T-helper 9 cell (primary cell): ENCODE measurements at places on chromosomes 4 and X.

- no peak for DNase-seq
Observed at GRCh38 chrX:49987651-49988050, 65.3 kb downstream of the CLCN5 start.

DNA sequence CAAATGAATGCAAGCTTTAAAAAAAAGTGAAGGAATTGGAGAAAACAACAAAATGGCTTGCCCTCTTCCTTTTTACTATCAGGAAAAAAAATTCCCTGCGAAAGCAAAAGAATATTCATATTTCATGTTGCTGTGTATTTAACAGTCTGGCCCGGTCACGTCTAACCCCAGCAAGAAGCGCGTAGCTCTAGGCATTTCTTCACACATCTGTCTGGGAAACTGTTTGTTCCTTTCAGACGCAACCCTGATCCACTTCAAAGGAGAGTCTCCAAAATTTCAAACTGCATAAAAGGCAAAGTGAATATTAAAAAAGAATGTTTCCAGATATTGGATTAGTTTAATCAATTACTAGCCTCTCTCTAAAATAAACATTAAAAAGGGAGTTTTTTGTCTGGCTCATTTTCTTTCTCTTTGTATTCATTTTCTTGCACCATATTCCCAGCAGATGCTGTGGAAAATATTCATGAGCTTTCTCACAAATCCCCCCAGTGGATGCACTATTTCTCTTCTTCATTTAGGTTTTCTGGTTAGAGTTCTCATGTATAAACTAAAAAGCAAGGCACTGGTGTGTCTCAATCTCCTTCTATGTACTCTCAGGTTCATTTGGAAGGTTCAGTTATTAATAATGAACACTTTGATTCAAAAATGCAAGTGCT lies 145.3 kb downstream of the MID1 start:
- DNase-seq = no peak

GRCh38 chr4:71524756-71525155 lies 185.9 kb downstream of the SLC4A4 start:
- DNase-seq = no peak

DNA sequence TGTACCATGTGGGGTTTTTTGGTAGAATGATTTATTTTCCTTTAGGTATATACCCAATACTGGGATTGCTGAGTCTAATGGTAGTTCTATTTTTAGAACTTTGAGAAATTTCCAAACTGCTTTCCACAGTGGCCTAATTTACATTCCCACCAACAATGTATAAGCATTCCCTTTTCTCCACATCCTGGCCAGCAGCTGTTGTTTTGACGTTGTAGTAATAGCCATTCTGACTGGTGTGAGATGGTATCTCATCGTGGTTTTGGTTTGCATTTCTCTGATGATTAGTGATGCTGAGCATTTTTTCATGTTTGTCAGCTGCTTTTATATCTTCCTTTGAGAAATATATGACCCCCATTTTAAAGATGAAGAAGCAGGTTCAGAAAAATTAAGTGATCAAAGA lies 153.7 kb downstream of the CBR4 start:
- no peak for DNase-seq

GRCh38 chrX:101658661-101659491 lies 774 bp downstream of the ARMCX2 start:
- DNase-seq = peak; percentile 40

DNA sequence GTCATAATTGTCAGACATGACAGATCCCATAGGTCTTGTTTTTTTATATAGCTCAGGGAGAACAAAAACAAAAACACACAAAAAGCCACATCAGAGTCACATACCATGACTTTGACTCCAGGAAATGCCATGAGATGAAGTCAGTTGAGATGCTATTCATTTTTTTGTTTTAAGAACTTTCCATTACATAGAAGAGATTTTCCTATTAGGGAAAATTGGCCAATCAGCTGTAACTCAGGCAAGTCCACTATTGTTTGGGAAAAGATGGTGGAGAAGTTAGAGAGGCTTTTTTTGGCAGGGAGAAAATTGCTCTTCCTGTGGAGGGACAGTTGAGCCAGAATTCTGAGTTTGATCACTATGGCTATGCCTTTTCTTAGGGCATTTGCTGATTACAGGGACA lies 72.6 kb downstream of the SMARCA5 start:
- DNase-seq = no peak

DNA sequence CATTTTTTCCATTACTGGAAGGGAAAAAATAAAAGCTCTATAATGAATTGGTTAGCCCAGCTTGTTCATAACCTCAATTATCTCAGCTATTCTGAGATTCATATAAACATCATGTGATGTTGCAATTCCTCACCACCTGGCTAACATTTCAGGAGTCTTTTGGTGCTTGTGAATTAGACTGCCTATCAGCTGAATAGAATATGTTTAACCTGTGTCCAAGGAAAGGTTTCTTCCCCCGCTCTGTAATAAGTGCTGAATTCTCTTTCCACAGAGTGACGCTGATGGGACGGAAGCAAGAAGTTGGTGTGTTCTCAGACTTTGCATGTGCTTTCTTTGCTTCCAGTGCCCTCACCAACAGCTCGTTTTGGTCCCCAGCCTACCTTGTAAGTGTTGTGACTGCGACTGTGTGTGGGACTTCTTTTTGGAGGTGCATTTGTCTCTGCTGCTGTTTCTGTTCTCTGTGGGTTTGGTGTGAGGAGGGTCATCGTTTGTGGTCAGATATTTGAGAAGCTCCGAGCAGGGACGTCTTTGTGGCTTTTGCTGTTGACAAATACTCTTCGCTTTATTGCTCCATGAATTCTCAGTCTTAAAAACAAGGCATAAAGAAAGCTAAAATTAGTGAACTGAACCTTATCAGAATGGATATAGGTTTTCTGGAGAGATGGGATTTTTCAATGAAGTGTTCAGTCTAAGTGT lies 61.7 kb downstream of the PPARGC1A start:
- no peak for DNase-seq

GRCh38 chrX:3271834-3272186 lies 74.6 kb downstream of the MXRA5 start:
- no peak for DNase-seq

- no peak for DNase-seq
Observed at GRCh38 chr4:80140194-80140593, 57.1 kb upstream of the PRDM8 start.

- no peak for DNase-seq
Observed at GRCh38 chr4:52661966-52662690, 3.0 kb upstream of the USP46 start.

DNA sequence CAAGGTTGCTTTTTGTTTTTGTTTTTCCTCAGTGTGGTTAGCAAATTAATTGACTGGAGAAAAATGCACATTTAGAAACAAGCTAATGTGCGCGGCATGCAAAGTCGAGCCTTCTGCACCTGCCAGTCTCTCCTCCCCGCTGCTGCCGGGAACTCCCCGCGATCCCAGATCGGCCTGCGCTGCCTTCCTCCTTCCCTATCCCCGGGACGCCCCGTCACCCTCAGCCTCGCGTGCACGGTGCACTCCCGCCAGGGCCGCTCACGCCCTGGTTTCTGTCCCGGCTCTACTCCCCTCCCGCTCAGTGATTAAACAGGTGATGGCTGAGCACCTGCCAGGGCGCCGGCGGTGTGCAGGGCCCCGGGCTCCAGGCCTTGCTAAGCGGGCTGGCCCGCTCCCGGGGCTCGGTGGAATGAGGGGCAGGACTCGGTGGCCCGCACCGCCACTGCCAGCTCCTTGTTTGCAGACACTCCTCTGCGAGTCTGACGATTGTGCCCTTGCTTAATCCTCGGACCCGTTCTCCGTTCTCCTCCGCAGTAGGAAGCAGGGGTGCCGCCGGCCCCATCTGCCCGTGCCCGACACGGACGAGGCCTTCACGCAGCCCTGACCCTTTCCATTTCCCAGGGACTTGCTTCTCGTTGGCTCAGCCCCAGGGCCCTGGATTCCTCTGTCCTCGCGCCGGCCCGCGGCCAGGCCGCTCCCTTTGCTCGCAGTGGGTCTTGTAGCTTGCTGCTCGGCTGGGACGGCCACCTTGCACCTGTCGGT lies 143.4 kb downstream of the TRIML1 start:
- no peak for DNase-seq

DNA sequence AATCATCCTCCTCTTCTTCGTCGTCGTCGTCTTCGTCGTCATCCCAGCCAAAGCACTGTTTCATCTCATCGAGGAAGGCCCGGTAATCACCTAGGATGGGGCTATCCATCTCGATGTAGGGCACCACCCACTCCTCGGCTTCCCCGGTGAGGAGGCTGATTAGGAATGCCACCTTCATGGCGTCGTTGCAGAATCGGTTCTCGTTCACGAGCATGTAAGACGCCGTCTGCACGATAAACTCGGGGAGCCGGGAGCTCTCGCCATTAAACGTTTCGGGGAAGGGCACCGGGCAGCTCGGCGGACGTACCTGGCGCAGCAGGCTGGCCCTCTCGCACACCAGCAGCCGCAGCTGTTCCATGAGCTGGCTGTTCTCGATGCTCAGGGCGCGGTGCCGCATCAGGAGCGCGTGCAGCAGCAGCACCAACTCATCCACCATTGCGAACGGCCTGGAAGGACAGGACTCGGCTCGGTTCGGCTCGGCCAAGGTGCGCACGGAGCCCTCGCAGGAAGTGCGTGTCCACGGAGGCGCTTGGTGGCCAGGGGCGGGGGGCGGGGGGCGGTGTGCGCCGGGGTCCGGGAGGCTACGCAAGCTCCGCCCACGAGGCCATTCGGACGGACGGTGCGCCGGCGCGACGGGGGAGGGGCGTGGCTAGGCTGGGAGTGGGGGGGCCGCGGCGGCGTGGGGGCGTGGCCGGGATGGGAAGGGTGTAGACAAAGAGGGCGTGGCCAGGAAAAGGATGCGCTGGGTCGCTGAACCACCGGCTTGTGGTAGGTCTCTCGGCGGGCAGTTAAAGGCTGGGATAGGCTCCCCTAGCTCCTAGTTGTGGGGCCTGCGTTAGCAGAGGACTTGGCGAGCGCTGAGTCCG lies at the start of gene LDOC1:
Gene LDOC1 (minus strand): TSS at position 544 of the 866 bp plus-strand sequence. CDS start 108 bp downstream, at position 436.
- DNase-seq = peak; percentile 60

GRCh38 chr4:144740316-144740715 lies 94.4 kb downstream of the HHIP start:
- DNase-seq = no peak

DNA sequence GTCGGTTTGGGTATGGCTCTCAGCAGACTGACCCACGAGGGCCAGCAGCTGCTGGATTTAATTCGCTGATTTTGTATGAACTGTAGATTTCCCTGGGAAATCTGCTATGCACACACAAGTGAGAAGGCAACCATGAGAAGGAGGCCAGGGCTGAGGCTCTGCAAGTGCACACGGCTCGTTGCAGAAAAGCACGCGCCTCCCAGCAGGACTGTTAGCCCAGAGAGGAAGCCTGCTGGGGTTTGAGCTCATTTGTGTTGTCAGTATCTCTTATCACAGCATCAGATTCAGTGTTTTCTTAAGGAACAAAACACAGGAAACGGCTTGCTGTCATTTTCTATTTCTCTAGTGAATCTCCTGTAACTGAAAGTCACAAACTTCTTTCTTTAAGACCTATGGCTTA lies 296.2 kb upstream of the FAT1 start:
- DNase-seq = no peak

DNA sequence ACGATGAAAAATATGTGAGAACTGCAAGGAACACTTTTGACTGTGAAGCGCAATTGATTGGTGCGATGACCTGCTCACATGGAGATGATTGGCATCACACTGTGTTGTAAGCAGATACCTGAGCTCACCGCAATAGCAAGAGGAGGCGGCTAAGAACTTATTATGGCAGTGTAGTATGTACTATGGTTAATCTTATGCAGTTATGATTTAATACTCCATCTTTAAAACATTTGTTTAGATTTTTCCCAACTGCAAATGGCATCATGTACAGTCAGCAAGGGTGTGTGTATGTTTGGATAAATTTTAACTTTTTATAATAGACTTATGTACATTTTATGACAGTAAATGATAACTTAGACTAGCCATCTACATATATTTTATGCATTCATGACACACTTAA lies 25.5 kb downstream of the PRIMPOL start:
- DNase-seq = no peak

GRCh38 chr4:38894322-38894982 lies 26.8 kb downstream of the FAM114A1 start:
- no peak for DNase-seq

- no peak for DNase-seq
Observed at GRCh38 chr4:11376571-11376970, 52.1 kb downstream of the HS3ST1 start.

DNA sequence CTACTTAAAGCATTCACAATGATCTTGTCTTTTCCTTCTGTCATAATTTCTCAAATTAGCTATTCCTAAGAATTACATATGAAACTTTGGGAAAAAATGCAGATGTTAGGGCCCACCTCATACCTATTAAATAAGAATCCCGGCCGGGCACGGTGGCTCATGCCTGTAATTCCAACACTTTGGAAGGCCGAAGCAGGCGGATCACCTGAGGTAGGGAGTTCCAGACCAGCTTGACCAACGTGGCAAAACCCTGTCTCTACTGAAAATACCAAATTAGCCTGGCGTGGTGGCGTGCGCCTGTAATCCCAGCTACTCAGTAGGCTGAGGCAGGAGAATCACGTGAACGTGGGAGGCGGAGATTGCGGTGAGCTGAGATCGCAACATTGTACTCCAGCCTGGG lies 158.4 kb upstream of the TLL1 start:
- DNase-seq = no peak
